Lung (tissue), 17 donors: ENCODE measurements at places on chromosomes 3 and 15. TPM values are rescaled to one million over a fixed set of nuclear protein-coding genes. Genes with fewer than 3 reads are reported as not detected.

- no peak overlapping the region for H3K4me3 ChIP-seq
- H3K27me3 ChIP-seq: peaks cover 18% of the 10 kb centered on the region
- H3K27ac ChIP-seq: peak overlapping the region; percentile 20
- H3K4me1 ChIP-seq: peaks cover 3% of the 10 kb centered on the region
Measured at GRCh38 chr3:71577011-71577410, 6.5 kb downstream of the FOXP1 start.

GRCh38 chr3:37907906-37908305 lies 46.2 kb downstream of the CTDSPL start:
- no peak for DNase-seq
- H3K36me3 ChIP-seq: no peaks in the 10 kb centered on the region
- H3K27me3 ChIP-seq: no peaks in the 10 kb centered on the region
- no peak overlapping the region for H3K4me3 ChIP-seq

DNA sequence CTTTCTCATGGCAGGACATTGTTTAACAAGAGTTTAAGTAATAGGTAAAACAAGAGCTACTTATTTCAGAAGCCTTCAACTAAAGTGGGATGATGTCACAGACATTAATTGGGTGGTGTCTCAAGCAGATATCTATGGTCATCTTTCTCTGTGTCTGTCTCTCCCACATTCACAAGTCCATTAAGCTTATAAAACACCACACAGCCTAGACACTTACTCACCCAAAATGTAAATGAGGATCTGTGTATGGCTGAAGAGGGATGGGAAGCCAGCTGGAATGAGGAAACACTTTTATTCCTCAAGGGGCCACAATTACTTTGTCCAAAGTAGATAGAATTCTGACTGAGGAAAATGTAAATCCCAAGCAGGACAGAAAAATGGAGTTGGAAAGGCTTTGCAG lies 183.8 kb downstream of the THRB start:
- H3K4me1 ChIP-seq: peaks cover 11% of the 10 kb centered on the region
- H3K27ac ChIP-seq: no peak overlapping the region
- H3K36me3 ChIP-seq: peaks cover 4% of the 10 kb centered on the region
- no peak for DNase-seq

DNA sequence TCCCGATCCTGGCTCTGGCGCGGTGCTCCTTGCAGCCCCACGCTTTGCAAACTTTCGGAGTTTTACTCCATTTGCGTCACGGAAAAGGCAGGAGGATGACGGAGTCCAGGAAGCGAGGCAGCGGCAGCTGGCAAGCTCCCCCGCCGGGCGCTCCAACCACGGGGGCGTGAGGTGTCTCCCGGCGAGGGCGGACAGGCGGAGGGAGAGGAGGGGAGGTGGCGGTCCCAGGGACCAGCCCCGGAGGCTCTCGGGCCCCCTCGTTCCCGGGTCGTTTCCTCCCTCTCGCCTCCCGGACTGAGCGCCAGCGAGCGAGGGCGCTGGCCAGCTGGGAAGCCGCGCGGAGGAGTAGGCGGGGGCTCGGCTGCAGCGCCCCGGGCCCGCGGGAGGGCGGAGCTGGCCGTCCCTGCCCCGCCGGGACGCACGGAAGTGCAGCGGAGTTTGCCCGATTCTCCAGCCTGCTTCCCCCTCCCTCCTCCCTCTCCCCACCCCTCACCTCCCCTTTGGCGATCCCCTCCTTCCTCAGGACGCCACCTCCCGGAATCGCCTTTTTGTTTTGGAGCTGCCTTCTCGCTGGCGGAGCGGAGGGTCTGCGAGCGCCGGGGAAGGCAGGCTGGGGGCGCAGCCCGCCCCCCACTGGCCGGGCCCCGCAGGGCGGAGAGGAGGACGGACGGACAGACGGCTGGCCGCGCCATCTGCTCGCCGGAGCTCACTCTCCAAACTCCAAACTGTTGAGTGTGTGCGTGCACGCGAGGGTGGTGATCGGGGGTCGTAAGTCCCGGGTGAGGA lies at the start of gene SNX33:
Gene SNX33, plus strand, starts transcription at position 543 of the 786 bp plus-strand sequence. CDS start 1,191 bp downstream, outside the sequence.
- peak within 1 kb of the TSS; percentile 96 for H3K27ac ChIP-seq
- H3K36me3 ChIP-seq: no peaks in the 10 kb centered on the region
- peak; percentile 92 for DNase-seq
- H3K4me1 ChIP-seq: peaks cover 4% of the 10 kb centered on the region
- H3K4me3 ChIP-seq: peak within 1 kb of the TSS; percentile 79
- no peaks in the 10 kb centered on the region for H3K27me3 ChIP-seq

GRCh38 chr3:54159917-54160316 lies 37.6 kb downstream of the CACNA2D3 start:
- peak; percentile 16 for DNase-seq
- no peak overlapping the region for H3K4me3 ChIP-seq

- no peaks in the 10 kb centered on the region for H3K36me3 ChIP-seq
- no peaks in the 10 kb centered on the region for H3K27me3 ChIP-seq
- peaks cover 11% of the 10 kb centered on the region for H3K4me1 ChIP-seq
- no peak for DNase-seq
- H3K4me3 ChIP-seq: no peak overlapping the region
Measured at GRCh38 chr15:63453186-63453905, 51.0 kb upstream of the USP3 start.

DNA sequence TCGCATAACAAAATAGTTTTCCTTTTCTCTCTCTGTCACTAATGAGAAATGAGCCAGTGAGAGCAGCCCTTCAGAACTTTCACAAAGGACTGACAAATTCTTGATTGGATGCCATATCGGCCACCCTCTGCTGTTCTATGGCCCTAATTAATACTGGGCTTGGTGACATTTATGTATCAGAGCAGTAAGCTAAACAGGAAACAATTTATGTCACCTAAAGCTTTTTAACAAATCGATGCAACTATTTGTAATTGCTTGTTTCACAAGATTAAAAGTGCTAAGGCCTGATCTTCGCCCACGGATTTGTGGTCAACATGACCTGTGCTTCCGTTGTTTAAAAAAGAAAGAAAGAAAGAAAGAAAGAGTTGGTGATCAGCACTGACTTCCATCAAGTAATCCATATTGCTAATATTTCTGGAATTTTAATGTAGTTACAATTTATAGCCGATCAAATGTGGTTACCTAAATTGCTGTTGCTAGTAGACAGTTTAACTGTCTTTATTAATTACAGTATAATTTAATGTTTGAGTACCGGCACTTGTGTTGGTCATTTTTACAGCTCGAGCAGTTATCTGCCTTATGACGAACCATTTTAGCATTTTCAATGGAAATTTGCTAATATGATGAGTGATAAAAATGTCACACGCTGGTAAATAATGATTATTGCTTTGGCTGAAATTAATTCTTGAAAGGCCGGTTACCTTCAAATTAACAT lies 631.3 kb downstream of the FOXP1 start:
- H3K4me1 ChIP-seq: peaks cover 7% of the 10 kb centered on the region
- no peak for DNase-seq
- H3K36me3 ChIP-seq: no peaks in the 10 kb centered on the region
- no peak overlapping the region for H3K27ac ChIP-seq

DNA sequence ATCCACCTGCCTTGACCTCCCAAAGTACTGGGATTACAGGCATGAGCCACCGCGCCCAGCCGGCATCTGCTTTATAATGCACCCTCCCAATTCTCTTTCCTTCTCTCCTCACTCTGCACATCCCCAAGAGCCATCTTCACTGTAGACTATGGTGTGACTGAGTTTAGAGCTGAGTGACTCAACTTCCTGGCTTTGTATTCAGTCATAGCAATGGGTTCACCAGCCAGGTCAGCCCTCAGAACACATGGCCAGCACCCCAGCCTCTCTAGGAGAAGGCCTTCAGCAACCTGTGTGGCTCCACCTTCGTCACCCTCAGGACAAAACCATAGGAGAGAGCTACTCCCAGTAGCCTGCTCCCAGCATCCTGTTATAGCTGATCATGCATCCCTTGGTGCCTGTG lies 33.0 kb downstream of the ARID3B start:
- no peaks in the 10 kb centered on the region for H3K4me1 ChIP-seq
- no peak overlapping the region for H3K27ac ChIP-seq
- no peak for DNase-seq
- H3K4me3 ChIP-seq: no peak overlapping the region

GRCh38 chr3:114622001-114622400 lies 328.2 kb downstream of the TIGIT start:
- H3K36me3 ChIP-seq: no peaks in the 10 kb centered on the region
- H3K27ac ChIP-seq: no peak overlapping the region
- H3K4me3 ChIP-seq: no peak overlapping the region
- DNase-seq: no peak
- no peaks in the 10 kb centered on the region for H3K27me3 ChIP-seq

GRCh38 chr3:101240719-101241399 lies 79.5 kb downstream of the IMPG2 start:
- no peak overlapping the region for H3K27ac ChIP-seq
- H3K27me3 ChIP-seq: no peaks in the 10 kb centered on the region
- no peaks in the 10 kb centered on the region for H3K36me3 ChIP-seq
- H3K4me1 ChIP-seq: no peaks in the 10 kb centered on the region

GRCh38 chr3:53677413-53677812 lies 168.8 kb downstream of the CHDH start:
- H3K4me1 ChIP-seq: peaks cover 28% of the 10 kb centered on the region
- no peaks in the 10 kb centered on the region for H3K27me3 ChIP-seq
- H3K36me3 ChIP-seq: peaks cover 19% of the 10 kb centered on the region
- no peak overlapping the region for H3K4me3 ChIP-seq
- DNase-seq: no peak

- no peak for DNase-seq
- H3K36me3 ChIP-seq: peaks cover 2% of the 10 kb centered on the region
- H3K4me1 ChIP-seq: peaks cover 32% of the 10 kb centered on the region
- H3K4me3 ChIP-seq: no peak overlapping the region
- H3K27ac ChIP-seq: peak overlapping the region; percentile 30
- H3K27me3 ChIP-seq: no peaks in the 10 kb centered on the region
Measured at GRCh38 chr3:61687206-61687605, 125.8 kb downstream of the PTPRG start.

DNA sequence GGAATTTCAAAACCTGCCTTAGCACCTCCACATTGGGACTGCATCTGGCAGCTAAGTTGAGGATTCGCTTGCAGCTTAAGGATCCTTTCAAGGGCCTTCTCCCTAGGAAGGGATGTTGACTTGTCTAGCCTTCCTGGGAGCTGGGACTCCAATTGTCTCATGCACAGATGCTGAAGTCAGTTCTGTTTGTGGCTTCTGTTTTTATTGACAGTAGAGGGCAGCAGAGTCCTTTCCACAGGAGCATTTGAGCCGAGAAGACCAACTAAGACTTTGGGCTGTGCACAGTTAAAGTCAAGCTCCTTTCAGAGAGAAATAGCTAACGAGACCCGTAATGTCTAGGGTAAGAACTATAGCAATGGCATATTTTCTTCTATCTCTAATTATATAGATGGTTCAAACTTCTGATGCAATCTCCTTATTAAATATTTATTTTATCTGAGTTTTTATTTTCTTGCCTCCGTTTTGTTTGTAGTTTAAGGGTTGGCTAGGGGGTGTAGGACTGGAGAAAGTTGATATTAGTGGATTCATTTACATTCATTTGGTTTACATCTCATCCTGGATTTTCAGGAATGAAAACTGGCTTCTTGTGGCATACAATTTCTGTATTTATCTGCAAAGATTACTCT lies 59.7 kb upstream of the KBTBD8 start:
- no peaks in the 10 kb centered on the region for H3K27me3 ChIP-seq
- no peaks in the 10 kb centered on the region for H3K36me3 ChIP-seq
- no peak overlapping the region for H3K4me3 ChIP-seq
- H3K4me1 ChIP-seq: no peaks in the 10 kb centered on the region

- H3K27ac ChIP-seq: no peak overlapping the region
- no peak overlapping the region for H3K4me3 ChIP-seq
- no peaks in the 10 kb centered on the region for H3K27me3 ChIP-seq
- DNase-seq: no peak
- H3K36me3 ChIP-seq: no peaks in the 10 kb centered on the region
Measured at GRCh38 chr3:71469138-71469435, 114.4 kb downstream of the FOXP1 start.

GRCh38 chr3:119018690-119019463 lies 15.8 kb downstream of the IGSF11 start:
- no peaks in the 10 kb centered on the region for H3K36me3 ChIP-seq
- DNase-seq: no peak
- H3K27me3 ChIP-seq: no peaks in the 10 kb centered on the region
- H3K4me1 ChIP-seq: no peaks in the 10 kb centered on the region
- no peak overlapping the region for H3K27ac ChIP-seq

GRCh38 chr3:18591120-18591519 lies 166.0 kb upstream of the SATB1 start:
- H3K27me3 ChIP-seq: no peaks in the 10 kb centered on the region
- no peaks in the 10 kb centered on the region for H3K4me1 ChIP-seq
- no peak overlapping the region for H3K27ac ChIP-seq
- H3K36me3 ChIP-seq: no peaks in the 10 kb centered on the region

- H3K36me3 ChIP-seq: no peaks in the 10 kb centered on the region
- no peak for DNase-seq
- H3K4me3 ChIP-seq: no peak overlapping the region
- no peaks in the 10 kb centered on the region for H3K27me3 ChIP-seq
Measured at GRCh38 chr3:18246336-18247060, 178.6 kb downstream of the SATB1 start.

GRCh38 chr3:172635588-172635987 lies 75.3 kb downstream of the NCEH1 start:
- H3K4me1 ChIP-seq: peaks cover 2% of the 10 kb centered on the region
- H3K4me3 ChIP-seq: no peak overlapping the region
- H3K27me3 ChIP-seq: no peaks in the 10 kb centered on the region

GRCh38 chr15:33204087-33204486 lies 9.6 kb upstream of the FMN1 start:
- no peaks in the 10 kb centered on the region for H3K36me3 ChIP-seq
- no peak for DNase-seq
- no peak overlapping the region for H3K27ac ChIP-seq
- no peaks in the 10 kb centered on the region for H3K4me1 ChIP-seq
- H3K27me3 ChIP-seq: no peaks in the 10 kb centered on the region

- no peaks in the 10 kb centered on the region for H3K36me3 ChIP-seq
- no peak overlapping the region for H3K4me3 ChIP-seq
- DNase-seq: no peak
- no peak overlapping the region for H3K27ac ChIP-seq
Measured at GRCh38 chr3:36482880-36483279, 102.6 kb downstream of the STAC start.

GRCh38 chr3:129162729-129163579 lies 2.1 kb upstream of the ISY1 start:
- H3K36me3 ChIP-seq: peaks cover 7% of the 10 kb centered on the region
- H3K4me1 ChIP-seq: peaks cover 14% of the 10 kb centered on the region
- no peaks in the 10 kb centered on the region for H3K27me3 ChIP-seq
- no peak overlapping the region for H3K4me3 ChIP-seq
- no peak for DNase-seq

GRCh38 chr3:139509631-139510030 lies 29.9 kb downstream of the RBP1 start:
- DNase-seq: no peak
- no peak overlapping the region for H3K27ac ChIP-seq
- H3K4me1 ChIP-seq: no peaks in the 10 kb centered on the region
- H3K27me3 ChIP-seq: no peaks in the 10 kb centered on the region
- H3K4me3 ChIP-seq: no peak overlapping the region

- H3K36me3 ChIP-seq: no peaks in the 10 kb centered on the region
- H3K4me1 ChIP-seq: peaks cover 10% of the 10 kb centered on the region
- no peaks in the 10 kb centered on the region for H3K27me3 ChIP-seq
- H3K4me3 ChIP-seq: no peak overlapping the region
- DNase-seq: no peak
Measured at GRCh38 chr3:71228156-71228866, 355.2 kb downstream of the FOXP1 start.

The UNC13C gene
- total RNA-seq: 0.12 TPM

The PARP14 gene
- total RNA-seq: 76.6 TPM

The GUCA1C gene
- not detected for total RNA-seq

The ISLR2 gene
- 0.31 TPM for total RNA-seq

The GOLGA8T gene
- total RNA-seq: 0.80 TPM

The RTP1 gene
- not detected for total RNA-seq

The SLC15A2 gene
- 44.6 TPM for total RNA-seq

The C3orf20 gene
- total RNA-seq: 0.14 TPM
